OCI-LY7 (cell line): ENCODE measurements at places on chromosomes 6 and 20.

DNA sequence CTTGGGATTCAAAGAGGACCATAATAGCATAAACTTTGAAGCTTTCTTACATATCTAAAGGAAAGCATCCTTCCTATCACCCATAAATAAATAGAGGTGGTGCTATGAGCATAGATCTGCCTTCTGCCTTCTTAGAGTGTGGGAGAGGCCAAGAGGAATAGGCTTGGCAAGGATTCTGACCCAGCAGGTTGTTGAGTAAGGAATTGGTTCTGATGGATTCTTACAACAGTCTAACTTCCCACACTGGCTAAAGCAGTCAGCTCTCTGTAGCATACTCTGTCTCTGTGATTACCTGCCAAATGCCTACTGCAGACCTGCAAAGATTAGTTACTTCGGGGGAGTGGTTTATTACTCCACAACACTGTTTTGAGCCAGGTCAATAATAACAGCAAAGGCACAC is 198.0 kb upstream of the RAB32 start:
- DNase-seq: no peak

DNA sequence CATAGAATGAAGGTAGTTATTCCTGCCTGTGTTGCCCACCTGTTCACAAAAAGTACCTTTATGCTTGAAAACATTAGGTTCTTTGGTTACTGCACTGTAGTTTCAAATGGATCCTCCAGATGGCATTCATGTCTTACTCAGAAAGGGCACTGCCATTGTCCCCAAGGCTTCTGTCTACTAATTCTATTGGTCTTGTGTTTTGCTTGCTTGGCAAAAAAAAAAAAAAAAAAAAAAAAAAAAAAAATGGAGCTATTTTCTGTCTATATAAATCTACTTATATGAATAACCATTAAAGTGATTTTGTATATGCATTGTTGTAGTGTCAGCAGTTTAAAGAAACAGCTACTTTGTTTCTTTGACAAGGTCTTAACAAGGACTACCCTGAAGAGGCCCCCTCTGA is 12.7 kb upstream of the EFHC1 start:
- DNase-seq: peak; percentile 80

DNA sequence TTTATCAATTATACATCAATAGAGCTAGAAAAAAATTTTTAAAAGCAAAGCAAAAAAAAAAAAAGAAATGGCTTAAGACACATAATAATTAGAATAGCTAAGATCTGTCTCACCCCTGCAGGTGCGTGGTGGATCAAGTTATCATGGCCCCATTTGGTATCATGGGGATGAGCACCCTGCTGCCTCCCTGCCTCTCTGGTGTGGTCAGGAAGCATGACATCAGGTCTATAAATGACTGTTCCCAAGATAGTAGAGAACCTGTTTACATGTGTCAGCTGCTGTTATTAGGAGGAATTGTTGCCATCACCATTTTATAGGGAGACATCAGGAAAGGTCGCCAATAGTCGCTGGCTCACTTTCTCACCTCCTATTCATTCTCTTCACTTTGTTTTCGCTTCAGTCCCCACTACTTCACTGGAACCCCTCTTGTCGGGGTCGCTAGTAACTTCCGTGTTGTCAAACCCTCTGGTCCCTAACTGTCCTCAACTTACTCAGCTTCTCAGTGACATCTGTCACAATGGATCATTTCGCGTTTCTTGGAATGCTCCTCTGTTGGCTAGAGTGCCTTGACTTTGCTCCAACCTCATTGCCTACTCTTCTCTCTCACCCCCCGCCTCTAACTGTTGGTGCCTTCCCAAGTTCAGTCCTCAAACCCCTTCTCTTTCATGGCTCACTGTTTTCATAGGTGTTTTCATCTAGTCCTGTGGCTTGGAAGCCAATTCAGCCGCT is 4.7 kb downstream of the DNTTIP1 start:
- DNase-seq: no peak

DNA sequence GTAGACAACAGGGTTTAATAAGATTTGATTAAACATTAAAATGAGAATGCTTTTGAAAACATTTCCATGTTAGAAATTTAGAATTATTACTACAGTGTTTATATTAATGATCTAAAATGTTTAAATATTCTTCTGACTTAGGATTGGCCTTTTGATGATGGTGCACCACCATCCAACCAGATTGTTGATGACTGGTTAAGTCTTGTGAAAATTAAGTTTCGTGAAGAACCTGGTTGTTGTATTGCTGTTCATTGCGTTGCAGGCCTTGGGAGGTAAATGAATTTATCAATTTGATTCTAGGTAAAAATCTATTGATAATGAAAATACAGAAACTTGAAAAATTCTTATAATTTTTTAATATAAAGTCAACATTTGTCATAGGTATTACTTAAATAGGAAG is 6.5 kb downstream of the LOC128125822 start:
- no peak for DNase-seq
